Dermis microvascular lymphatic vessel endothelial cell (primary cell): ENCODE measurements at places on chromosomes 4 and X.

DNA sequence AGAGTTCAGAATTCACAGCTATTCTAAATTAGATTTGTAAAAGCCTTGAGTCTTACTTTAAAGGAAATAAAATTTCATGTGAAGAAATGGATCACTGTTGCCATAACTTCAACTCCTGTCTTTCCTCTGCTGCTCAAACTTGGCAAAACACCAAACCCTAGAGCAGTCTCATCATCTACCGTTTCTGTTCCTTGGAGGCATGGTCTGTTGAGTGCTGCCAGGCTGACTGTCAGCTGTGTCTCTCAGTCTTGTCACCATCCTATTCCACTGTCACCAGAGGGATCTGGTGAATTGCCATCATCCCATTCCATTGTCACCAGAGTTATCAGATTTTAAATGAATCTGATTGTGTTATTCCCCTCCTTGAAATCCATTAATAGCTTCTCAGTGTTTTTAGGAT lies 55.6 kb downstream of the STIM2 start:
- DNase-seq = no peak

DNA sequence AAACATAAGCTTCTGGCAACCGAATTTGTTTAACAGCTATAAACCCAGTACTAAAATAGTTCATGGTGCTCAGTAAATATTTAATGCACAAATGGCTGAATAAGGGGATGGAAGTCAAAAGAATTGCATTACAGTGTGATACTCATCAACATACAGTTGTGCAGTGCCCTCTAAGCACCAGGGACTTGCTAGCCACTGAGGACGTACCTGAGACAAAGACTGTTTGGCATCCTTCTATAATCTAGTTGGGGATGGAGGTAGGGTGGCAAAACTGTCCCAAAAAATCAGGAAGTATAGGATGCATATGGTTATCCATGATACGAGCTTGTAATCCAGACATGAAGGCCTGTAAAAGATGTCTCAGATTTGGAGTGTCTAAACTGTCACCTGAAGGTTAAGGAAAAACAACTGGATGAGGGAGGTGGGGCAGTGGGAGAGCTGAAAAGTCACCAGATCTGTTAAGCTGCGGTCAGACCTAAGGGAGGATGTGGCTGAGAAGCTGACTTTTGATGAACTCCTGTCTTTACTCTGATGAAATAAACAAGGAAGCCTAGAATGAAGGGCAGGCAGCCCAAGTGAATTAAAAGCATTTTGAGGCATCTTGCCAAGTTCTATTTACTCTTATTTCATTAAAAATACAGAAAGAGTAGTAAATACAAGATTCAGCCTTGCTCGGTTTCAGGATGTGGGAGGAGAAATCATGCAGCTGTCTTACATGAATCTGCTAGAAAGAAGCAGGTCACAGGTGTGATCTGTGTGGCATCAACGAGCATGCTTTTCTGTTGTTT lies 12.0 kb upstream of the CD38 start:
- no peak for DNase-seq

DNA sequence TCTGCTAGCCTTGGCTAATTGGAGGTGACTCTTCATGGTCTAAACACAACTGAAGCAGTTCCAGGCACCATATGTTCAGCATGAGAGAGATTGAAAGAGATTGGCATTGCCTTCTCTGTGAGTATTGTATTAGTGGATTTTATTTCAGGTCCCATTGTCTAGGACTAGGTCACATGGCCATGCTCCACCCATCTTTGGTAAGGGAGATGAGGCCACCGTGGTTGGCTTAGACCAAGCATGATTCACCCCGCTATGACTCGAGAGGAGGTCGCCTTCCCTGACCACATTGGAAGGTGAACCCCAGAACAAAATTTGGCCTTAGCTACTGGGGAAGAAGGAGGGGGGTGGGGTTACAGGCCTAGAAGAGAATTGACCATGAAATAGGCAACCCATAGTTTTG lies 109.9 kb upstream of the BCOR start:
- DNase-seq = no peak

GRCh38 chrX:151726751-151727150 lies 7.8 kb upstream of the CNGA2 start:
- no peak for DNase-seq

DNA sequence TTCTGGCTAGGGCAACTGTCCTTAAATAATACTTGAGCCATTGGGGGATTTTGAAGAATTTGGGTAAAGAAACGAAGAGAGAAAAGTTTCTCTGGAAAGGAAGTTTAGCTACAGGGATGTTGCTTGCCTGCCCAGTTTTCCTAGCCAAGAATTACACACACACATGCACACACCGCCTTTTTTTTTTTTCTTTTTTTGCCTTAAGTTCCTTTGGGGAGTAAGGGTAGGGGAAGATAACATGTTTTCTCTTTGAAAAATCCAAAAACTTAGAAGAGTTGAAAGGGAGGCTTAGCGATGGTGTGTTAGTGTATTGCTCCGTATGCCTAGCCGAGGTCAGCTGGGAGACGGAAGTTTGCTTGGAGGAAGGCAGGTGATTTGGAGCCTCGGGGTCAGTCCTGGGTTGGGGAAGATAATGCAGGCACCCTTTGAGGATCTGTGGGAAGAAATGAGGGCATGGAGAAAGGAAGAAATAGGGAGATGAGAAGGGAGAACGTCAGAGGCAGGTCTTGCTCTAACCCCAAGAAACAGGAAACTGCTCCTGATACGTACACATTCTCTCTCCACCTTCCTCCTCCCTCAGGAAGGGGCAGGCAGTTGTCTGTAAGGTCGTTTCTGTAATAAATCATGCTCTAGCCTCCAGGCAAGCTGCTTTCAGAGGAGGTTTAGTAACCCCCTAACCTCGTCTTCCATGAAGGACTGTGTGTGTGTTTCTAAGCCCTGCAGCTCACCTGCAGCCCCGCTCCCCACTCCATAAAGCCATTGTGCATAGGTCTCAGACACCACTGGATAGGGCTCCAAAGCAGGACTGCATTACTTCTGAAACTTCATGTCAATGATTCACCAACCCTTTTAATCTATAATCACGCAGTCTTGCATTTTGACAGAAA lies 10.5 kb downstream of the KLF3 start:
- no peak for DNase-seq
